AML-193 (cell line): ENCODE measurements at places on chromosomes 11 and 22.

- DNase-seq, result no peak
These were observed 14.3 kb upstream of the EED start for GRCh38 chr11:86230179-86230804.

GRCh38 chr22:19607192-19608002, 83.2 kb upstream of the CLDN5 start:
- no peak for DNase-seq

GRCh38 chr11:21401496-21401895, 732.1 kb downstream of the NELL1 start:
- DNase-seq, result no peak

DNA sequence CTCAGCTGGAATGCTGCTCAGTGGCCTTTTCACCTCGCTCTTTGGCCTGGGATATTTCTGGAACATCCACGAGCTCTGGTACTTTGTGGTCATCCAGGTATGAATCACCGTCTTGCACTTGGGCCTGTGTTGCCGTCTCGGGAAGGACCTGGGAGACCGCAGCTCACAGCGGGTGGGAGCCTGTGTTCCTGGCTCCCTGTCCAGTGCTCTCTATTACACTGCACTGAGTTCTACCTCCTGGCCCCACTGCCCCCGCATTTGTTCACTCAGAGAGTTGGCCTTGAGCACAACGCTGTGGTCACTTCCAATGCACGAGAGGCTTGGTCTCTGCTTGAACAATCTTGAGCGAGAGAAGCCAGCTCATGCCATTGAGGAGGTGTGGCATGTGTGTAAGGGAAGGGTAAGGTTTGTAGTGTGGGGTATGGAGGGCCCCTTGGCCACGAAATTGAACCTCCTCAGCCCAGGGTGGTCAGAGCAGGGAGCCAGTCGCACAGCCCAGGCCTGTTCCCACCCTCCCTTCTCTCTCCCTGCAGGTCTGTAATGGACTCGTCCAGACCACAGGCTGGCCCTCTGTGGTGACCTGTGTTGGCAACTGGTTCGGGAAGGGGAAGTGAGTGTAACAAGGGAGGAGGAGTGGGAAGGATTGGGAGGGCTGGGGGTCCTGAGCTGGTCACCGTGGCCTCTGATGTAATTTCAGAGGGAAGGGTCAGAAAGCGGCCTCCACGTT, 16.2 kb downstream of the SLC37A2 start:
- no peak for DNase-seq

DNA sequence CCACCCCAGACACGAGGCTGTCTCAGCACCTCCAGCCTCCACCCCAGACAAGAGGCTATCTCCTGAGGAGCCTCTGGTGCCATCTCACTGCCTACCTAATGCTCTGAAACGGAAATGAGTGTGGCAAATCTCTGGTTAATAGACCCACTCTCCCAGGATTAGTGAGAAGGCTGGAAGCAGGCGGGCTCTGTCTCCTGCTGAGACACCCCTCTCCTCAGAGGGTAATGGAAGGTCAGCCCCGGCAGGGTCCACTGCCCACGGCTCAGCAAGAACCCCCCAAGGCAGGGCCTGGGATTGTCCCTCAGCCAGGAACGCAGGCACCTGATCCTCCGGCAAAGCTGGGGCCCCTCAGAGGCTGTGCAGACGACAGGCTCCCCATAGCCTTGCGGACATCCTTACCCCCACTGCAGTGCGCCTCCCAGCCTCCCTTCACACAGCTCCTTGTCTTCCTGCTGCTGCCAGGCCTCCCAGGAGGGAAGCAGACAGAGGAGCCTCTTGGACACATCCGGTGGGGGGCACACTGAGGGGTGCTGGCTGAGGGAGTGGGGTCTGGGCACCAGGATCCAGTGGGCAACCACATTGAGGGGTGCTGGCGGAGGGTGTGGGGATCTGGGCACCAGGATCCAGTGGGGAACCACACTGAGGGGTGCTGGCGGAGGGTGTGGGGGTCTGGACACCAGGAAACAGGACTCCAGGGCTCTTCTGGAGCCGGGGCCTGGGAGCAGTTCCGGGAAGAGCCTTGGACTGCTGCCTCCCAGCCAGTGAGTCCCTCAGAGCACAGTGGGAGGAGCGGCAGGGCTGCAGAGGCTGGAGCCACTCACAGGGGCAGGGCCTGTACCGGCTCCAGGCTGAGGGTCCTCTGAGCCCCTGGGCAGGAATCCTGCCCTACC, 13.1 kb downstream of the CHID1 start:
- DNase-seq, result no peak

- no peak for DNase-seq
These were observed 34.5 kb upstream of the DGCR6L start for GRCh38 chr22:20354238-20354975.

DNA sequence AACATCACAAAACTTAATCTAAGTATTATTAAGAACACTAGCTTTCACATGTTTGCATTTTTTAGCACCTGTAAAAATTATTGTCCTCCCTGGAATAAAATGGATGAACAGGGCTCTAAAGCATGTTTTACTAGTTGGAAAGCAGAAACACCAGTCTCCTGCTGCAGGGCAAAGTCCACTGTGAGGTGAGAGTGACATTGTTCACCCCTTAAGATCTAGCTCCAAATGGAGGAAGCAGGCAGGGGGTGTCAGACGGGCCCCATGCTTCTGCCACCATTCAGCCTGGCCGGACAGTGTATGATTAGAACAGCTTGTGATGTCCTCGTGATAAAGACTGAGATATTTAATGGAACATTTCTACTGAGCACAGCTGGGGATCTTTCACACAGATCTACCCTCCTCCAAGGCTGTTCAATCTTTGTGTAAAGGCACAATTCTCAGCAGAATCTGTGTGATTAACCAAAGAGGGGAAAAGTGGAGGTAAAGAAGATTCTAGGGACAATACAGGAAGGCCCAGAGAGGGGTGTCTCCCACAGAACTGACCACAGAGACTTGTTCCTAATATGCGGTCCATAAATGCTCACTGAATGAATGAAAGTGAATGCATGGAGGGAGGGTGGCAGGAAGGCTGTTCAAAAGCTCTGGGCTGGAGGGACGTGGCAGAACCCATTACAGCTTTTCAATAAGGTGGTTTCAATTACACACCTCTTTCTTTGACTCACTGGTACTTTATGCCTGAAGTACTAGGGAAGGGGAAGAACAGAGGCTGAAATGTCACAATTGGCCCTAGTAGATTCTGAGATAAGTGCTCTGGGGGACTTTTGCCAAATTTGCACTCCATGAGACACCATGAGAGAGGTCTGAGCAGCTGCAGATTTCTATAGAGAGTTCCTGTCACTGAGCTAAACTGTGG, 239.1 kb upstream of the ARHGAP20 start:
- no peak for DNase-seq
